ENCODE measurements at places on chromosomes 1 and 21. TPM values are rescaled to one million over a fixed set of nuclear protein-coding genes. Genes with fewer than 3 reads are reported as not detected.

DNA sequence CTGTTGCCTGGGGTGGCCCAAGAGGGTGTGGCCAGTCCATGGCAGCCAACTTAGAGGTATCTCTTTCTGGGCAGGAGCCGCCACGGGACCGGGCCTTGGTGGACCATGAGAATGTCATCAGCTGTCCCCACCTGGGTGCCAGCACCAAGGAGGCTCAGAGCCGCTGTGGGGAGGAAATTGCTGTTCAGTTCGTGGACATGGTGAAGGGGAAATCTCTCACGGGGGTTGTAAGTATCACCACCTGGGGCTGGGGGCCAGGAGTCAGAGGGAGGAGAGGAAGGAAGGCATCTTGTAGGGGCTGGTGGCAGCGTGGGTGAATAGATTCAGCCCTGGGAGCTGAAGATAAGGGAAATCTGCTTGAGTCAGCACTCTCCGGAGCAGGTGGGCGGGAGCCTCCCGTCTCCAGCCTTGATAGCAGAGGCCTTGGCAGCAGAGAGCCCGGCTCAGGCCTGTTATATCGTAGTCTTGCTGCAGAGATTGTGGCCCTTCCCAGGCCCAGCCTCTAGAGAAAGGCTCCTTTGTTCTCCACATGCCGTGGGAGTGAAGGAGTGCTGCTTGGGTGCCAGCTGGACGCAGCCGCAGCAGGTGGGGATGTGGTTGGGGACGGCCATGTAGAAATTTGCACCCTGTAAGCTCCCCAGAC, 25.4 kb downstream of the PHGDH start:
- H3K36me3 ChIP-seq, result no peaks in the 10 kb centered on the region
- DNase-seq, result no peak
- no peaks in the 10 kb centered on the region for H3K4me1 ChIP-seq
- no peaks in the 10 kb centered on the region for H3K27me3 ChIP-seq

- no peak overlapping the region for H3K27ac ChIP-seq
- H3K4me3 ChIP-seq, result no peak overlapping the region
- H3K4me1 ChIP-seq, result no peaks in the 10 kb centered on the region
- no peaks in the 10 kb centered on the region for H3K36me3 ChIP-seq
- H3K27me3 ChIP-seq, result no peaks in the 10 kb centered on the region
Observed at GRCh38 chr1:43352881-43353280, 5.9 kb upstream of the CDC20 start.

DNA sequence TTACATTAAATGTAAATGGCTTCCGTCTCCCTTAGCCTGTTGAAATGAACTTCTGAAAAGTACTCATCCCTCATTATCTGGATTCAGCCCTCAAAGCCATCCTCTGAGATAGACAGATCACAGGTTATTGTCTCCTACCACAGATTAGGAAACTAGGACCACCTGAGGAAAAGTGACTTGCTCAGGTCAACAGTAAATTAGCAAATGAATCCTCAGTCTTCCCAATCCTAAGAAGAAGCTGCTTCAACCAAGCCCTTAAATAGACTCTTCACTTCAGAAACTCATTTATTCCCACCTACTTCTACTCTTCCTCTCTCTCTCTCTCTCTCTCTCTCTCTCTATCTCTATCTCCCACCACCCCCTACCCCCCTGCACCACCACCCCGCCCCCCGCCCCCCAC, 152.3 kb downstream of the DMRTA2 start:
- H3K4me1 ChIP-seq, result no peaks in the 10 kb centered on the region
- no peak for DNase-seq
- no peak overlapping the region for H3K27ac ChIP-seq
- H3K36me3 ChIP-seq, result no peaks in the 10 kb centered on the region

GRCh38 chr1:116754198-116754977, at the start of gene CD2:
CD2 (plus strand) TSS chr1:116754430; CDS start chr1:116754493, 63 bp downstream.
- no peak within 1 kb of the TSS for H3K4me3 ChIP-seq
- no peaks in the 10 kb centered on the region for H3K4me1 ChIP-seq
- H3K36me3 ChIP-seq, result no peaks in the 10 kb centered on the region
- no peak for DNase-seq
- no peaks in the 10 kb centered on the region for H3K27me3 ChIP-seq

ADAMTS5 gene
- total RNA-seq, result 20.4 TPM

PTGER3 gene
- 40.0 TPM for total RNA-seq

KIF21B gene
- 4.6 TPM for total RNA-seq

TADA1 gene
- total RNA-seq, result 7.0 TPM

GRCh38 chr21:28336314-28336713, 656.4 kb downstream of the LTN1 start:
- no peaks in the 10 kb centered on the region for H3K27me3 ChIP-seq
- no peak overlapping the region for H3K4me3 ChIP-seq
- no peak overlapping the region for H3K27ac ChIP-seq
- H3K36me3 ChIP-seq, result no peaks in the 10 kb centered on the region

- no peaks in the 10 kb centered on the region for H3K27me3 ChIP-seq
- DNase-seq, result no peak
- no peaks in the 10 kb centered on the region for H3K4me1 ChIP-seq
- no peak overlapping the region for H3K27ac ChIP-seq
Observed at GRCh38 chr1:229075217-229075616, 195.7 kb upstream of the RAB4A start.

DNA sequence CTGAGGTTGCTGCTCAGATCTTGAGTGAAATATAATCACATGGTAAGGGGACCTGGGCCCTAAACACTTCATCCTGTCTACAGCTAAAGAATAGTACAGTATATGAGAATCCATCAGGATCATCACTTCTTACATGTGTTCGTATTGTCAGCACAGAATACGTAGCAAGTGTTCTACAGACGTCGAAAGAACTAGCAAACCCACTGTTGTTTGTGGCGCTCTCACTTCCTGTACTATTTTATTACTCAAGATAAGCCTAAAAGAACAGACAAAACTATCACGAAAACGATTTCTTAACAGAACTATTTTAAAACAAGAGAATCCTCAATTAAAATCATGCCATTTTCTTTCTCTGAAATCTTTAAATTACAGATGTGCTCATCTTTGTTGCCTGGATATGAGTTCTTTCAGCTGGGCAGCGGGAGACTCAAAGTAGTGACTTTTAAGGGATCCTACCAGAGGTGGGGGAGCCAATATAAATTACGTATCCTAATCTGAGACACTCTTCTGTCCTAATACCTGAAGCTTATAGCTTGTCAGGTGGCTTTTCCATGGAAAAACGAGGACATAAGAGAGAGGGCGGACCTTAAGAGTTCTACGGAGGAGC, 724 bp downstream of the ST7L start:
- no peak for DNase-seq
- no peaks in the 10 kb centered on the region for H3K36me3 ChIP-seq
- peaks cover 2% of the 10 kb centered on the region for H3K4me1 ChIP-seq
- no peaks in the 10 kb centered on the region for H3K27me3 ChIP-seq
- peak overlapping the region; percentile 63 for H3K4me3 ChIP-seq
- peak overlapping the region; percentile 75 for H3K27ac ChIP-seq

NEXN gene
- total RNA-seq, result 81.9 TPM

GRCh38 chr1:25022361-25023189, 92.5 kb upstream of the RUNX3 start:
- no peaks in the 10 kb centered on the region for H3K4me1 ChIP-seq
- H3K27ac ChIP-seq, result no peak overlapping the region
- H3K36me3 ChIP-seq, result no peaks in the 10 kb centered on the region
- no peak overlapping the region for H3K4me3 ChIP-seq
- no peaks in the 10 kb centered on the region for H3K27me3 ChIP-seq
- peak; percentile 82 for DNase-seq

GRCh38 chr1:165632491-165632890, 1.5 kb downstream of the MGST3 start:
- peaks cover under 1% of the 10 kb centered on the region for H3K4me1 ChIP-seq
- DNase-seq, result no peak
- H3K4me3 ChIP-seq, result peak overlapping the region; percentile 84
- no peaks in the 10 kb centered on the region for H3K27me3 ChIP-seq
- H3K27ac ChIP-seq, result peak overlapping the region; percentile 33

GBP2 gene
- 123 TPM for total RNA-seq

DNA sequence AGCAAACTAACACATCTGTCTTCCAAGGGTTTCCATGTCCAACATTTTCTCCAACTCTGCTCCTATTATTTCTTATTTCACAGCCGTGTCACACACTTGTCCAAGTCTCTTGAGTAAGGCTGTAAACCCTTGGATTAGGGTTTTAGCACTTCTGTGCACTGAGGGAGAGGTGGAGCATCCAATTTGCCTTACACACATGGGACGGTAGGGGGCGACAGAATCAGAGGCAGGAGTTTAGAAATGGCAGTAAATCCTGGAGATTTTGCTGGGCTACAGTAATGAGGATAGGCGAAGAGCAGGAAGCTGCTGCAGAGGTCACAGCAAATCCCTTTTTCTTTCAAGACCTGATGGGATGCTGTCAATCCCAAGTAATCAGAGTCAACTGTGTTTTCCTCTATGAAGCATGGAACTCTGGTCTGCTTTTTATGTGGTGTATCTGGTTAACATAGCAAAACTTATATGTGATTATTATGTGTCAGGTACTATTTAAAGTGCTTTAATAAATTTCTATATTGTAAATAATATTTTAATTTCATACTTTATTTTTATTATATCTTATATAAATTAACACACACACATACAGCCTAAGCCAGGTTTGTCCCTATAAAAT, 15.4 kb upstream of the LCE5A start:
- H3K4me3 ChIP-seq, result no peak overlapping the region
- no peaks in the 10 kb centered on the region for H3K27me3 ChIP-seq
- no peaks in the 10 kb centered on the region for H3K4me1 ChIP-seq
- no peaks in the 10 kb centered on the region for H3K36me3 ChIP-seq
- DNase-seq, result no peak

- peak; percentile 98 for DNase-seq
- H3K4me3 ChIP-seq, result no peak overlapping the region
- H3K27ac ChIP-seq, result peak overlapping the region; percentile 47
- H3K36me3 ChIP-seq, result no peaks in the 10 kb centered on the region
- no peaks in the 10 kb centered on the region for H3K4me1 ChIP-seq
Observed at GRCh38 chr1:31715087-31715872, 11.5 kb upstream of the COL16A1 start.

- no peaks in the 10 kb centered on the region for H3K4me1 ChIP-seq
- H3K27ac ChIP-seq, result no peak overlapping the region
- no peak overlapping the region for H3K4me3 ChIP-seq
Observed at GRCh38 chr1:76595024-76595423, 272.3 kb upstream of the ST6GALNAC5 start.

LIN28A gene
- total RNA-seq, result not detected

DNA sequence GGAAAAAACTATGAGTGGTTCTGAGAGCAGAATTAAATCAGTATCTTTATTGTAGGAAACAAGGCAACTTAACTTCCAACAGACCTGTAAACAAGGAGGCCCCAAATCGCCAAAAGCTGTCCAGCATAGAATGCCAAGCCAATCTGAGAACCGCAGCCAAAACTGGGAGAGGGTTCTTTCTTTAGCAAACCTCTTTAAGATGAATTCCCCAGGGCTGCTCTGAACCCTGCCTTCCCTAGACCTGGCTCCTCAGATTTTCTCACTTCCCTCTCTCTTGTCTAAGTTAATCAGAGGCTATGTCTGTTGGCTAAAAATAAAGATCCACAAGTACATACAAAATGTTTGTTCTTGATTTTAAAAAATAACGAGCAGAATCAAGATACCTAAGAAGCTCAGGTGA, 141.4 kb downstream of the SMYD3 start:
- H3K36me3 ChIP-seq, result no peaks in the 10 kb centered on the region
- no peak overlapping the region for H3K27ac ChIP-seq
- no peak for DNase-seq
- H3K27me3 ChIP-seq, result no peaks in the 10 kb centered on the region

- peak overlapping the region; percentile 72 for H3K4me3 ChIP-seq
- H3K27ac ChIP-seq, result no peak overlapping the region
- no peak for DNase-seq
Observed at GRCh38 chr1:151199873-151200581, 1.7 kb downstream of the PIP5K1A start.
